ENCODE measurements at places on chromosomes 7 and 10.

DNA sequence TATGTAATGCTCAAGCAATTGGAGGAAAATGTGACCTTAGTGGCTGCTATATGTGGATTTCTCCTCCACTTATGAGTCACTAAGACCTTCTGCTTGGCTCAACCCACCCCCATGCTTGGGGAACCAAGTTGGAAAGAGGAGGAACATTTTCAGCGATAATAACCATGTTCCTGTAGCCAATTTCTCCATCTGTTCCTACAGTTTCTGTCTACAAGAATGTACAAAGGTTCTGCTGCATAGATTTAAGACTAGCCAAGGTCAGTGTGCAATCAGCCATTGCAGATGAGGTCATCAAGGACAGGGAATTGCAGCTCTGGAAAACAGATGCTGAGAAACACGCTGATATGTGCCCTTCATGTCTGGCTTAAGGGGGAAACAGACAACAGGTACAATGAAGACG is 5.6 kb upstream of the NRCAM start:
- H3K4me3 ChIP-seq = no peak overlapping the region
- no peaks in the 10 kb centered on the region for H3K36me3 ChIP-seq
- peaks cover 39% of the 10 kb centered on the region for H3K27me3 ChIP-seq
- DNase-seq = no peak
- no peak overlapping the region for H3K27ac ChIP-seq

DNA sequence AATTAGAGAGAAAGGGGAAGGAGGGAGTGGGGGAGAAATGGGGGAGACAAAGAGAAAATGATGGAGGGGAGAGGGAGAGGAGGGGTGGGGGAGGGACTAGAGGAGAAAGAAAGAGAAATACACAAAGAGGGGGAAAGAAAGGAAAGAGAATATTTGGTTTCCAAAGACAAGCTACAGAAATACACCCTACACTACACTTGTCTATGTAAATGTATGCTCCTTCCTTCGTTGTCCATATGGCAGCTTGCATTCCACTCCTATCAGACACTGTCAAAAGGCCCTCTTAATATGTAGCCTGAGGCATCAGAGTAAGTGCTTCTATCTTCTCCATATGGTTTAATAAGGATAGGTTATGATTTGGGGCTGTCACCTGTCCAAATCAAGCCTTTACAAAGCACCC is 92.8 kb upstream of the FEZF1 start:
- H3K4me1 ChIP-seq = no peaks in the 10 kb centered on the region
- no peaks in the 10 kb centered on the region for H3K27me3 ChIP-seq
- no peak for DNase-seq
- H3K36me3 ChIP-seq = no peaks in the 10 kb centered on the region
- no peak overlapping the region for H3K27ac ChIP-seq

DNA sequence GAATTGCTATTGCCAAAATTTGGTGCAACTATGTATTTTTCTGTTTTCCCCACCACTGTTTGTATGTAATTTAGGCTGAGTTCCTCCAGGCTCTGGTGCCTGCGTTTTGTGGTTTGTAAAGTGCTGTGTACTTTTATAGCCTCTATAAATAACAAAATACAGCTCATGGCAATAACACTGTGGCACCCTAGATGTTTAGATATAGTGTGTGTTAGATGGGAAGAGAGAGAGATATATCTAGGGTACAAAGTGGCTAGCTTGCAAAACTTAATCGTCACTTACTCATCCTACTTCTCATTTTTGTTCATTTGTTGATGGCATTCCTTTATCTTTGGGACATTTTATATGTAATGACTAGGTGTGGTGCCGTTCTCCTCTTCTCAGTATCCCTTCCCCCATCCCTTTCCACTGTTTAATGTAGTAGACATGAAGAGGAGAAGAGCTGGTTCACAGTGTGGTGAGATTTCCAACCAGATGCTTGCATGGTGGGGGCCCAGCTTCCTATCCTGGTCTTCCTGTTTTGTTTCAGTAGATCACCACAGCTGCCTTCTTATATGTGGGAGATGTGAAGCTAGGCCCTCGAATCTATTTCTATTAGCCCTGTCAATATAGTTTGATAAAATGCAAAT is 115.0 kb downstream of the SND1 start:
- no peak overlapping the region for H3K27ac ChIP-seq
- no peaks in the 10 kb centered on the region for H3K27me3 ChIP-seq
- H3K4me1 ChIP-seq = no peaks in the 10 kb centered on the region
- H3K4me3 ChIP-seq = no peak overlapping the region
- no peak for DNase-seq
- no peaks in the 10 kb centered on the region for H3K36me3 ChIP-seq

DNA sequence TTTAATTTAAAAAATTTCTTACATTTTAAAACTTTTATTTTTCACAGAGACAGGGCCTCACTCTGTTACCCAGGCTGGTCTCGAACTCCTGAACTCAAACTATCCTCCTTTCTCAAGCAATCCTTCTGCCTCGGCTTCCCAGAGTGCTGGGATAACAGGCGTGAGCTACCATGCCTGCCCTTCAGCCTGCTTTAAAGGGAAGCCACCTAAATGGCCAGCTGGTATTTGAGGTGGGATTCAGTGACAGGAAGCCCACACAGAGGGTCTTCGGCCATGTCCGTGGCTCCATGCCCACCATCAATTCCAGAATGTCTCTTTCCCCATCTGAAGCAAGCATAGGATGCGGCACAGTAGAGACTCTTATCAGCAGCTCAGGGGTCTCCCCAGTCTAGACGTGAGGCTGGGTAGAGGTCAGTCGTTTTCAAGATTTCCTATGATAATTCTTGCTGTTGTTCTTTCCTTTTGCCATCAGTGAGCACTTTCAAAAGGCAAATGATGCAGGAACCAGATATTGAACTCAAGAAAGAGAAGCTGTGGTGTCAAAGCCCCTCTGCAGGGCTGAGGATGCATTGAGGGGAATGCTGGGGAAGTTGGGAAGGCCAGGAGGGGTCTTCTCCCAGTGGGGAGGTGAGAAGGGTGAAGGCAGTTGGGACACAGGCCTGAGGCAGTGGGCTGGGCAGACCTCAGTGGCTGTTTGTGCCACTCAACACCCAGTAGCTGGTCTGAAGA is 291.5 kb upstream of the IGFBP3 start:
- no peaks in the 10 kb centered on the region for H3K36me3 ChIP-seq
- no peak for DNase-seq

- no peak for DNase-seq
- no peaks in the 10 kb centered on the region for H3K27me3 ChIP-seq
- H3K4me1 ChIP-seq = no peaks in the 10 kb centered on the region
- no peak overlapping the region for H3K27ac ChIP-seq
These were observed 553.6 kb upstream of the GHITM start for GRCh38 chr10:83585686-83586085.
